ENCODE measurements at places on chromosomes 5 and 9.

DNA sequence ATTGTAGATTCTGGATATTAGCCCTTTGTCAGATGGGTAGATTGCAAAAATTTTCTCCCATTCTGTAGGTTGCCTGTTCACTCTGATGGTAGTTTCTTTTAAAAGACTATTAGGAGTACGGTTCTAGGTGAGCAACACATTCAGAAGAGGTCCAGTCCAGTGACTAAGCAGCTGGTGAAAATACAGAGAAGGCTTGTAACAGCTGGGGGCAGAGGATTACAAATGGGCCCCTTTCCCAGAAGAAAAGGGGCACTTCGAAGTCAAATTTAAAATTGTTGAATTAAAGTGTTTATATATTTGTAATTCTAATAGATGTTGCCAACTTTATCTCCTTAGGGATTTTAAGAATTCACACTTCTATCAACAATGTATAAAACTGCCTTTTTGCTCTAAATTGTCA, 720.5 kb downstream of the TLE4 start:
- no peak for DNase-seq

DNA sequence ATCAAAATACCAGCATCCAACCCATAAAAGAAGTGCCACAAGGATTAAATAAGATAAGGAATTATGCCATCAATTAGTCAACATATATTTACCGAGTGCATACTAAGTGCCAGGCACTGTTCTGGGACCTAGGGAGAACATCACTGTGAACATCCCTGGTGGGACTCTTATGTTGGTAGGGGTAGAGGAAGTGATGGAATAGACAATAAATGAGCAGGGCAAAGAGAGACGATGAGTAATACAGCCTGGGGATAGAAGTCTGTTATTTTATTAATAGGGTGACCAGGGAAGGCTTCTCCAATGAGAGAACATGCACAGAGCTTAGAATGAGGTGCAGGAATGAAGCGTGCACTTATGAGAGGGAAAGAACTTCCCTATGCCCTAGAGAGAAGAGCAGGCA, 47.4 kb upstream of the VLDLR start:
- no peak for DNase-seq

DNA sequence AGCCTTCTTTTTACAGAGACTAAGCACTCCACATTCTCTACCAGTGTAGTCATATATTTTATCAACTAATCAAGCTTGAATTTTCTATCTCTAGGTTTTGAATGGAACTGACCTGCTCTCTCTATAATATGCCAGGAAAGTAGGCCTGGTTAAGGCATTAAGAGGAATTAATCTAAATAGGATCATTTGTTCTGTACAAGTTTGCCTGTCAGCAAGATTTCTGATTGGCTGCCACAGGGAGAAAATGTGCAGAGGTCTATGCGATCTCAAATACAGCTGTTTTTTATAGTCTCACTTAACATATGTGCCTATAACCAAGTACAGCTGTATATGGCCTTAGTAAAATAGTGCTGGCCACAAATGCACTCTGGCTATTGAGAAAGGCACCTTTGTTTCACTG, 418.8 kb downstream of the KDM4C start:
- DNase-seq: no peak

DNA sequence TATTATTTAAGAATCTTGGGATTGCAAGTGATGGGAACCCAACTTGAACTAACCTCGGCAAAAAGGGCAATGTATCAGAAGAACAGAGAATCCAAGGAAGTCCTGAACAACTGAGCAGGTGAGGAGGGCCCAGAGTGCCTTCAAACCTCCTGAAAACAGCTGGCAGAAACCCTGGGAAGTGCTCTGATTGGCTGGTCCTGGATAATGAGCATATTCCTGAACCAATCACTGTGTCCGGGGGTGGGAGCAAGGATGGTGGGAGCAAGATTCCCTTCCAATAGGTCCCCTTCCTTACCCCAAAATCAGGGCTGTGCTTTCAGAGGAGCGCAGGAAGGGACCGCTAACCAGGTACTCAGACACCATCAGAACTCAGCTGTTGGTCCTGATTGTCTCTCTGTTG, 31.9 kb upstream of the TBC1D2 start:
- no peak for DNase-seq

- no peak for DNase-seq
These were observed 13.8 kb downstream of the SLC44A1 start for GRCh38 chr9:105258225-105258737.

GRCh38 chr5:154364771-154365170, 81.0 kb upstream of the SAP30L start:
- DNase-seq: no peak

GRCh38 chr9:105242557-105242956, 1.9 kb upstream of the SLC44A1 start:
- DNase-seq: no peak

DNA sequence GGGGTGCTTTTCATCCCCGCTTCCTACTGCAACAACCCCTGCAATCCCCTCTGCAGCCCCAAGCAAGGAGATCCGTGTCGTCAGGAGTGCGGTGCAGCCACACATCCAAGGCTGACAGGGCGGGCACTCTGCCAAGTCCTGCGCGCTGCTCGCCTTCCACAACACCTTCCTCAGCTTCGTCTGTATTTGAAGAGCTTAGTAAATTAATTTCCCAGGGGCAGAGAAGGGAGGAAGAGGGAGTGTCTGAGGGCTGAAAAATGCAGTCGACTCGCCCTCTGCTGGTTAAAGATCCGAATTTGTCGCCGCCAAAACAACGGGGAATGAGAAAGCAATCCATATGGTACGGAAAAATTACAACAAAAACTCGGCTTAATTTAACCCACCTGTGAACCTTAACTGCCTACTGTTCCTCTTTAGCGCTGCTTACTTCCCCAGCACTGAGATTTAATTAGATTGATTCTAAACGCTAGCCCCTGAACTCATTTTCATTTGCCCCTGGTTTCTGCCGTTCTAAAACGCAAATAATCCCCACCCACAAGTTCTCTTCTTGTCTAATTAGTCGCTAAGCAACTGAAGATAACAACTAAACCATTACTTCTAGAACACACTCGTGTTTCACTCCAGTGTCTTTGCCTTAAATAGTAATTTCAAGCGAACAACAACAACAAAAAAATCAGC, 10.9 kb upstream of the PCDHB1 start:
- DNase-seq: peak; percentile 76

- no peak for DNase-seq
These were observed 167.1 kb downstream of the CD180 start for GRCh38 chr5:67029481-67029880.

DNA sequence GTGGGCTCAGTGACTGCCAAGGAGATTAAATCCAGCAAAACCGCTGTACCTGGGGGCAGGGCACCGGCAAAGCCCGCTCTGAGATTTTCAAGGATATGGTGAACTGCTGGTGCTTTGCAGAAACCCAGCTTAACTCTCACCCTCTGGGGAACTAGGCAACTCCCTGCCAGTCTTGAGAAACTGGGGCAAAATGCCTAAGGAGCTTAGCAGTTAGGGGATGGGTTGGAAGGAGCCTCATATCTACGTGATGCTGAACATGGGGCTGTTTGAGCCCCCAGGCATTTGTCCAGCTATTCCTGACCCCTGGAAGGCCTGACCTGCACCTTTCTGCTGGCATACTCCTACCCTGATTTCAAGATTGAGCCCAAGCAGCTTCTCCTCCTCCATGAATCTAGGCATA, 108.6 kb upstream of the TBC1D2 start:
- DNase-seq: no peak

- DNase-seq: no peak
These were observed 15.9 kb downstream of the P4HA2 start for GRCh38 chr5:132211787-132212186.

DNA sequence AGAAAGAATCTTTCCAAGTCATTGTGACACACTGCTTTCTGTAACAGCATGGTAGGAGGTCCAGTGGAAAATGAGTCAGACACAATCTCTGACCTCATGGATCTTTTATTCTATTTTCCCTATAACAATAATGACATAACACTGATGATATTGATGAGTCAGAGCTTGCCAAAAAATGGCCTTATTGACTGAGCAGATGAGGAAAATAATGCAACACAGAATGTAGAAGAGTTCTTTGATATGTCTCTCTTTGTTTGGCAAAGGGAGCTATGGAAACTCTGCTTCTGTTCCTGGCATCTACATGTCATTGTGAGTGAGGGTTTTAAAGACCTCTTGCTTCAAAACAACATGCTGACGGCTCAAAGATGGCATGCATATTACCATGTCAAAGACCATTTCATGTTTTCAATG, 443.1 kb upstream of the ZNF608 start:
- no peak for DNase-seq

- no peak for DNase-seq
These were observed 9.0 kb upstream of the CATSPER3 start for GRCh38 chr5:134958755-134959154.

- no peak for DNase-seq
These were observed 372.0 kb upstream of the KCNN2 start for GRCh38 chr5:113989913-113990305.

DNA sequence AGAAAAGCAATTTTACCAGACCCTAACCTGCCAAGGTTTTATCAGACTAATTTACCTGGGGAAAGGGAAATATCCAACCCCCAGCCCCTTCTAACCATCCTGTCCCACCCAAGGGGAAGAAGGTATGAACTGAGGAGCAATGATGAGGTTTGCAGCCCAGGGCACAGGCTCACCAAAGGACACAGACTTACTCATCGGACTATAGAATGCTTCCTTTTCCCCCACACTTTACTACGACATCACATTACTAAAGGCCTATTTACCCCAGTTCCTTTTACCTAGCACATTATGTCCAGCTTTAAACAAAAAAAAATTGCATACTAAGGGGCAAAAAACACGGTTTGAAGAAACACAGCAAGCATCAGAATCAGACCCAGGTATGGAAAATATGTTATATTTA, 94.1 kb upstream of the FST start:
- no peak for DNase-seq

- no peak for DNase-seq
These were observed 97.6 kb downstream of the ARSB start for GRCh38 chr5:78887384-78888118.

DNA sequence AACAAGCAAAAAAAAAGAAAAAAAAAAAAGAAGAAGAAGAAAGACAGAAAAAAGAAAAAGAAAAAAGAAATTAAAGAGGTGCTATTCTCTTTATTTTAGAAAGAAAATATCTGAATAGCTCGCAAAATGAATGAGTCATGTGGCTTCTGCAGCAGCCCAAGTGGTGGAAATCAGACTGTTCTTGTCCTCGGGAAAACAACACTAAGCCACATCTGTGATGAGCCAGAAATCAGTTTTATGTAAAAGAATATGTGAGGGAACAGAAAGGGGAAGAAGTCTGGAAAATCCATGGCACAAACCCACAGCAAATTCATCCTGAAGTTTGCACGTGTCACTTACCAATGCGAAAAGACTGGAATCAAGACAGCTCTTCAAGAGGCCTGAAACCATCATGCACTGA, 118.7 kb upstream of the GAS1 start:
- no peak for DNase-seq

DNA sequence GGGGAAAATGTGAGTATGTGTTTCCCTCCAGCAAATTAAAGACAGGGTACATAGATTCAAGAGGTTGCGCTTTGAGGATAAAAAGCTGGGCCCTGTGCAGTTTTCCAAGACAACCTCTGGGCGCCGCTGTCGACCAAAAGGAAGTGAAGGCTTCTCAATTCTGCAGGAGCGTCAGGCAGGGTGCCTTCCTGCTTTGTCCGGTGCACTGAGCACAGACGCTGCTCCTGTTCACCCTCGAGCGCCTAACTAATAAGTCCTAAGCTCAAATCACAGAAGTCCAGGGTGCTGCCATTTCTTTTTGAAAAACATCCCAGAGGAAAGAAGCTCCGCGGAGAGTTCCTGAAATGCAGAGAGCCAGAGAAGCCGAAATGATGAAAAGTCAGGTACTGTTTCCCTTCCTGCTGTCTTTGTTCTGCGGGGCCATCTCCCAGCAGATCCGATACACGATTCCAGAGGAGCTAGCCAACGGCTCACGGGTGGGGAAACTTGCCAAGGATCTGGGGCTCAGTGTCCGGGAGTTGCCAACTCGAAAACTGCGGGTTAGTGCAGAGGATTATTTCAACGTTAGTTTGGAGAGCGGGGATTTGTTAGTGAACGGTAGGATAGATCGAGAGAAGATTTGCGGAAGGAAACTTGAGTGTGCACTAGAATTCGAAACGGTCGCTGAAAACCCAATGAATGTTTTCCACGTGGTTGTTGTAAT, at the start of gene PCDHGB1:
Gene PCDHGB1, plus strand, starts transcription at position 183 of the 703 bp plus-strand sequence. Its CDS starts 162 bp downstream, at position 345.
- peak; percentile 59 for DNase-seq

- no peak for DNase-seq
These were observed 51.6 kb downstream of the DOCK8 start for GRCh38 chr9:266228-266627.

- no peak for DNase-seq
These were observed 8.7 kb downstream of the PAPPA start for GRCh38 chr9:116162241-116162781.

DNA sequence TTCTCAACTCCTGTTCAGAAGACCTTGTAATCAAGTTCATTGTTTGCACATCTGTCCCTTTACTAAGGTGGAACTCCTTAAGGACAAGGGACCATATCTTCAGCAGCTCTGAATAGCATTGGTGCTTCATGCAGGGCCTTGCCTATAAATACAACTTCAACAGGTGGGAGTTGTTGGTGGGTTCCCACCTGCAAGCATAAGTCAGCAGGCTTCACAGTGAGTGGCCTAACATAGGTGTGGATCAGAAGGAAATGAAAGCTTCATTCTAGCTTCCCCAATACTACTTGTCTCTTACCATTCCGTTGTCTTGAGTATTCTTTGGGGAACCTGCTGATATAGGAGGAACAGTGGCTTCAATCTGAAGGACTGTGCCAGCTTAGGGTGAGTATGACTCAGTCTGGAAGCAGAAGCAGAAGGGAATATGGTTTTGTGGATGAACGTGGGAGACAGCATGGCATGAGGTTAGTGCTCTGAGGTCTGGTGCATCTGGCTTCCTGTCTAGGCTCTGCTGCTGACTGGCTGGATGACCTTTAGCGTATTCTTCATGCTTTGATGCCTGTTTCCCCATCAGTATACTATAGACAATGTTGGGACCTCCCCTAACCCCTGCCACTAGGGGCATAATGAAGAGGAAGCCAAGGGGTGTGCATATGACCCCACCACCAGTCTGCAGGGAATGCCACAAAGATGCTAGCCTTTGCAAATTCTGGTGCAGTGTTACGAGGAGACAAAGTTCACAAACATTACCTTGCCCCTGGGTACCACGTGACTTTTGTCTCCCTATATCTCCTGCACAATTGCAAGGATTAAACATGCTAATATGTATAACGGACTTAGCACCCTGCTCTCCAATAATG, 192.3 kb downstream of the PALM2AKAP2 start:
- DNase-seq: peak; percentile 32
